CD4-positive, alpha-beta memory T cell (primary cell): ENCODE measurements at places on chromosomes 11 and 22.

DNA sequence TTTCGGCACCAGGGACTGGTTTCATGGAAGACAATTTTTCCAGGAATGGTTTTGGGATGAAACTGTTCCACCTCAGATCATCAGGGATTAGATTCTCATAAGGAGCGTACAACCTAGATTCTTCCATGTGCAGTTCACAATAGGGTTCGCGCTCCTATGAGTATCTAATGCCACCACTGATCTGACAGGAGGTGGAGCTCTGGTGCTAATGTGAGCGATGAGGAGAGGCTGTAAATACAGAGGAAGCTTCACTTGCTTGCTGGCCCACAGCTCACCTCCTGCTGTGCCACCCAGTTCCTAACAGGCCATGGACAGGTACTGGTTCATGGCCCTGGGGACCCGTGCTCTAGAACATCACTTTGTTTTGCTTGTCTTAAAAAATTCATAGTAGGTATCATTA, 41.8 kb upstream of the AMPD3 start:
- no peak for DNase-seq

- DNase-seq, result peak; percentile 51
Observed at GRCh38 chr11:110296226-110297075, at the start of gene RDX. RDX (minus strand) TSS chr11:110296614; CDS start chr11:110279692, 16,922 bp downstream.

- no peak for DNase-seq
Observed at GRCh38 chr11:2666828-2667570, 32.8 kb downstream of the KCNQ1OT1 start.

- DNase-seq, result no peak
Observed at GRCh38 chr11:34825670-34826383, 90.4 kb downstream of the APIP start.

DNA sequence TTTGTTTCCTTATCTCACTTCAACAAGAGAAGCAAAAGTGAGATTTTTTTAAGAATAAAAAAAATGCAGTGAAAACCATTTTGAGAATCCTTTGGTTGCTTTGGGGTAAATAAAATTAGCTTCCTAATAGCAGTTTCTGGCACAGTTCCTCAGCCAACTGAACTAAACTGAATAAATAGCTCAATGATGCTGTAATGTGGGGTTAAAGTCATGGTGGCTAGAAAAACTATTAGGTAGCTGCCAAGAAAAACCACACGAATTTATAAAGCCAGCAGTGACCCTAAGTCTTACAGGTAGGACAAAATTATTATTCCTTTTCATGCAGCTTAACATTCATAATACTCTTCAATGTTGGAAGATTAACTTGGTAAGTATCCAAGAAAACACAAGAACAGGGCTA, 142.4 kb downstream of the APIP start:
- DNase-seq, result no peak
